ENCODE measurements at places on chromosomes 4 and X. TPM values are rescaled to one million over a fixed set of nuclear protein-coding genes. Genes with fewer than 3 reads are reported as not detected.

GRCh38 chr4:73883306-73883705 is 14.1 kb downstream of the CXCL1 start:
- no peak overlapping the region for H3K4me3 ChIP-seq
- DNase-seq = no peak
- H3K27me3 ChIP-seq = peaks cover 56% of the 10 kb centered on the region
- no peaks in the 10 kb centered on the region for H3K36me3 ChIP-seq

GRCh38 chr4:26826721-26827120 is 33.9 kb upstream of the STIM2 start:
- no peak overlapping the region for H3K4me3 ChIP-seq
- DNase-seq = no peak
- no peaks in the 10 kb centered on the region for H3K4me1 ChIP-seq
- H3K36me3 ChIP-seq = peaks cover 7% of the 10 kb centered on the region

- no peak overlapping the region for H3K27ac ChIP-seq
- H3K4me1 ChIP-seq = no peaks in the 10 kb centered on the region
- no peak for DNase-seq
- H3K4me3 ChIP-seq = no peak overlapping the region
Measured at GRCh38 chr4:56156141-56156540, 207.4 kb downstream of the CEP135 start.

SH2D1A gene
- total RNA-seq = not detected

SHOX gene
- not detected for total RNA-seq

PCDH7 gene
- 74.3 TPM for total RNA-seq

DNA sequence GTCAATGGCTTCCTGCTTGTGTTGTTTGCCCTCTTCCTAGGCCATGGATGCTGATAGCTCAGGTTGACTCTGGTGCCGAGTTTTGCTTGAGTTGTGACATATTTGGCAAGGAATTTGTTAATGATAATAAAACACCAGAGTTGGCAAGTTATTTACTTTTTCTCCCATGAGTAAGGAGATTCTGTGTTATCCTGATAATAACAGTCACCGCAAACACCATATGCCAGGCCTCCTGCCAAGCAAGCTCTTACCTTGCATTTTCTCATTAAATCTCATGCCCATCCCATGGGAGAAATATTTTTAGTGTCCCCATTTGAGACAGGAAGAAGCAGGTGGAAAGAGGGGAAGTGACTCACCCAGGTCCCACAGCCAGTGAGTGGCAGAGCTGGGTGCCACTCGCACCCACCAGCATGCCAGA is 67.4 kb upstream of the CLCN4 start:
- DNase-seq = no peak
- H3K27me3 ChIP-seq = no peaks in the 10 kb centered on the region
- peaks cover 20% of the 10 kb centered on the region for H3K36me3 ChIP-seq
- H3K27ac ChIP-seq = no peak overlapping the region
- no peak overlapping the region for H3K4me3 ChIP-seq
- no peaks in the 10 kb centered on the region for H3K4me1 ChIP-seq

DNA sequence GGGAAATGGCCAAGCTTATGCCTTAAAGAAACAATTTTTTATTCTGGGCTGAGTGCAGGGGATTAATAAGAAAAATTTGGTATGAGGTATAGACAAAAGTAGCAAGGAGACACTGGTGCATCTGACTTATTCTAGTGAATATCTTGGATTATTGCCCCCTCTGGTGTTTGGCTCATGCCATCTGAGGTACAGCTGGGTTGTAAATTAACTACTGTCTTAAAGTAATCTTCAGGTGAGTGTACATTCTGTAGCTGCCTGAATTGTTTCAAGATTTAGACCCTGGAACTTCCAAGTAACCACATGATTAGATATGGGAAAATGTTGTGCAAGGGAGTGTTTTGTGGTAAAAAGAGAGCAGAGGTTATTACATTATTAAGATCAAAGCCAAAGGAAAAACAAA is 988.7 kb downstream of the FAM133A start:
- no peak overlapping the region for H3K4me3 ChIP-seq
- no peak overlapping the region for H3K27ac ChIP-seq
- DNase-seq = no peak
- H3K36me3 ChIP-seq = peaks cover 3% of the 10 kb centered on the region
- peaks cover 4% of the 10 kb centered on the region for H3K4me1 ChIP-seq

DNA sequence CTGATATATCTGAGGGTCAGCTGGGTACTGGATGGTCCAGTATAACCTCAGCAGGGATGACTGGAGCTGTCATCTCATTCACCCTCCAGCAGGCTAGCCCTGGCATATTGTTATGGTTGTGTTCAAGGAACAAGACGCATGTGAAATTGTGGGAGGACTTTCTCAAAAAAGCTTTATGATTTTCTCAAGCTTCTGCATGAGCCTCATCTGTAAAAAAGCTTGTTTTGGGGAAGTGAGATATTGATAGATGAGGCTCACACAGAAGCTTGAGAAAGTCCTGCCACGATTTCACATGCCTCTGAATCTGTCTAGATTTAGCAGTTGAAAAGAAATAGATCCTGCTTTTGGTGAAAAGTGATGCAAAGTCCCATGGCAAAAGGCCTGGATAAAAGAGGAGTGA is 93.4 kb downstream of the SPCS3 start:
- H3K4me1 ChIP-seq = no peaks in the 10 kb centered on the region
- H3K36me3 ChIP-seq = peaks cover 2% of the 10 kb centered on the region
- no peak overlapping the region for H3K27ac ChIP-seq
- peaks cover 1% of the 10 kb centered on the region for H3K27me3 ChIP-seq
- no peak for DNase-seq
- no peak overlapping the region for H3K4me3 ChIP-seq

GRCh38 chr4:55071951-55072350 is 53.4 kb downstream of the KDR start:
- no peak for DNase-seq
- no peaks in the 10 kb centered on the region for H3K27me3 ChIP-seq
- no peak overlapping the region for H3K27ac ChIP-seq
- peaks cover 52% of the 10 kb centered on the region for H3K4me1 ChIP-seq

GRCh38 chr4:140807491-140808252 is 51.5 kb upstream of the TBC1D9 start:
- peak overlapping the region; percentile 56 for H3K27ac ChIP-seq
- DNase-seq = no peak
- H3K27me3 ChIP-seq = peaks cover 4% of the 10 kb centered on the region
- H3K4me3 ChIP-seq = no peak overlapping the region
- H3K4me1 ChIP-seq = peaks cover 5% of the 10 kb centered on the region

GRCh38 chr4:40916218-40916555 is 166.4 kb downstream of the NSUN7 start:
- H3K27ac ChIP-seq = peak overlapping the region; percentile 94
- peaks cover 4% of the 10 kb centered on the region for H3K36me3 ChIP-seq
- no peak overlapping the region for H3K4me3 ChIP-seq

PLAC8 gene
- 1.6 TPM for total RNA-seq

DNA sequence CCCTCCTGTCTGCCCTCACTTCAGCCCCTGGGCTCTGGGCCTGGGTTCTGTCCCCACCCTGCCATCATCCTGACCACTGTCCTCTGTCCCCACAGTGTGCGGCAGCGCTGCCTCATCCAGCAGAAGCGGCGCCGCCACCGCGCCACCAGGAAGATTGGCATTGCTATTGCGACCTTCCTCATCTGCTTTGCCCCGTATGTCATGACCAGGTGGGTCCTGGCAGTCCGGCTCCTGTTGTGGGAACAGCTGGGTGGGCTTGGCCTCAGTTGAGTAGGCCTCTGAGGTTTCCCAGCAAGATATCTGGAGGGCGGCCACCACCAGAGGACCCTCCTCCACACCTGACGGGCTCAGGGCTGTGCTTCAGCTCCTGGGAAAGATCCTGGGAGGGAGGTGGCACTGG is 2.2 kb downstream of the GPR78 start:
- DNase-seq = no peak
- peaks cover 67% of the 10 kb centered on the region for H3K27me3 ChIP-seq
- peaks cover 5% of the 10 kb centered on the region for H3K4me1 ChIP-seq
- no peak overlapping the region for H3K4me3 ChIP-seq
- no peak overlapping the region for H3K27ac ChIP-seq

DNA sequence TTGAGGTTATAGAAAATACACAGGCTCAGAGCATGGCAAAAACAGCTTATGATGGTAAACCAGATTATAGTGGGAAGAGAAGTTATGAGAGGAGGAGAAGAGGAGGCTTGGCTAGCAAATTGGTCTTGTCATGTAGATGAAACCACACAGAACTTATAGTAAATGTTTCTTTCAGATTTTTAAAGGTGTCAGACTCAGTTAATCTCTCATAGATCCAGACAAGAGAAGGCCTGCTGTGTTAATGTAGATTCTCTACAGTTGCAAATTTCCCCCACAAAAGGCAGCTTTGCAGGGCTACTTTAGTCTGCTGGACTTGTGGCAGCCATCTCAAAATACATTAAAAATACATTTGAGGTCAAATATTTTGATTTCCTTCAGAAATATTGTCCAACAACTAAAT is 1731.7 kb downstream of the ARAP2 start:
- H3K27me3 ChIP-seq = no peaks in the 10 kb centered on the region
- no peak overlapping the region for H3K4me3 ChIP-seq
- no peak overlapping the region for H3K27ac ChIP-seq
- H3K36me3 ChIP-seq = peaks cover 4% of the 10 kb centered on the region

SEPSECS gene
- total RNA-seq = 9.2 TPM

DNA sequence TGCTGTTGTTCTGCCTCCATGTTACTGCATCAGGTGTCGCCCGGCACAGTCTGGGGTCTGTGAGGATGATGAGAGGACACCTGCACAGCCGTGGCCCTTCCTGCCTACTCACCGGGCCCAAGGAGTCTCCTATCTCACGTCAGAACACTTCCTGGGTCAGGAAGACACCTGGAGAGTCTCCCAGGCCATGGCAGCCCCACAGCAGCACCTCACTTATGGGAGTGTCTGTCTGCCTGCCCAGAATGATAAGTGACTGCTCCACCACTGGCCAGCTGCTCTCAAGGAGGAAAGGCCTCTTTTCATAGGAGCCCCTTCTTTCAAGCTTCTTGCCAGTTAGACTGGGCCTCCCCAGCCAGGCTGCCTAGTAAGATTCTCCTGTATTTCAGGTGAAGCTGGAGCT is 56.1 kb downstream of the NELFA start:
- no peak for DNase-seq
- H3K27ac ChIP-seq = no peak overlapping the region
- H3K4me1 ChIP-seq = no peaks in the 10 kb centered on the region
- H3K36me3 ChIP-seq = peaks cover 23% of the 10 kb centered on the region

- H3K4me1 ChIP-seq = no peaks in the 10 kb centered on the region
- no peak for DNase-seq
- peaks cover 8% of the 10 kb centered on the region for H3K27me3 ChIP-seq
- H3K36me3 ChIP-seq = no peaks in the 10 kb centered on the region
- H3K27ac ChIP-seq = no peak overlapping the region
- H3K4me3 ChIP-seq = no peak overlapping the region
Measured at GRCh38 chrX:11478911-11479310, 185.7 kb downstream of the AMELX start.

- no peak overlapping the region for H3K4me3 ChIP-seq
- no peaks in the 10 kb centered on the region for H3K36me3 ChIP-seq
- DNase-seq = no peak
- no peaks in the 10 kb centered on the region for H3K4me1 ChIP-seq
Measured at GRCh38 chr4:6427439-6428090, 44.8 kb downstream of the PPP2R2C start.

- H3K27me3 ChIP-seq = no peaks in the 10 kb centered on the region
- H3K27ac ChIP-seq = no peak overlapping the region
- H3K36me3 ChIP-seq = peaks cover 1% of the 10 kb centered on the region
- H3K4me1 ChIP-seq = no peaks in the 10 kb centered on the region
- no peak for DNase-seq
Measured at GRCh38 chrX:38965888-38966287, 164.6 kb downstream of the MID1IP1 start.

GRCh38 chr4:161585011-161585410 is 578.8 kb downstream of the FSTL5 start:
- no peak overlapping the region for H3K4me3 ChIP-seq
- peaks cover 16% of the 10 kb centered on the region for H3K4me1 ChIP-seq
- no peak for DNase-seq
- peaks cover 11% of the 10 kb centered on the region for H3K27me3 ChIP-seq
- no peaks in the 10 kb centered on the region for H3K36me3 ChIP-seq

HSFX2 gene
- not detected for total RNA-seq

DNA sequence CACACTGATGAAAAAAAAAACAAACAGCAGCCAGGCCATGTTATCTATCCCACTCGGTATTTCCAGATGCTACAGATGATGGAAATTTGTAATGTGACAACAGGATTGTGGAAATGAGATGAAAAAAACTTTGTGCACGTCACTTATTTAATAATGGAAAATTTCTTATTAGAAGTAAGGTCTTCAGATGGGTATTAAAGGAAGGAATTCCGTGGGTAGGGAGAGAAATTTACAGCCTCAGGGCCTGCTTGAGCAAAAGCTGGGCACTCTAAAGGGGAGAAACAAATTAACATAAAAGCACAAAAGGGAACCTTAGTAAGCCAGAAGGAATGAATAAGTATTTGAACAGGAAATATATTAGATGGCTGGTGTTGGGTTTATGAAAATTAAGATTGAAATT is 4.2 kb upstream of the PKD2 start:
- no peak overlapping the region for H3K27ac ChIP-seq
- H3K4me3 ChIP-seq = no peak overlapping the region
- no peaks in the 10 kb centered on the region for H3K36me3 ChIP-seq
- H3K4me1 ChIP-seq = peaks cover 17% of the 10 kb centered on the region

GRCh38 chr4:99763635-99764101 is 53.0 kb upstream of the DAPP1 start:
- H3K4me3 ChIP-seq = no peak overlapping the region
- H3K4me1 ChIP-seq = no peaks in the 10 kb centered on the region
- no peak for DNase-seq
- H3K27me3 ChIP-seq = peaks cover 2% of the 10 kb centered on the region
- H3K27ac ChIP-seq = no peak overlapping the region

DNA sequence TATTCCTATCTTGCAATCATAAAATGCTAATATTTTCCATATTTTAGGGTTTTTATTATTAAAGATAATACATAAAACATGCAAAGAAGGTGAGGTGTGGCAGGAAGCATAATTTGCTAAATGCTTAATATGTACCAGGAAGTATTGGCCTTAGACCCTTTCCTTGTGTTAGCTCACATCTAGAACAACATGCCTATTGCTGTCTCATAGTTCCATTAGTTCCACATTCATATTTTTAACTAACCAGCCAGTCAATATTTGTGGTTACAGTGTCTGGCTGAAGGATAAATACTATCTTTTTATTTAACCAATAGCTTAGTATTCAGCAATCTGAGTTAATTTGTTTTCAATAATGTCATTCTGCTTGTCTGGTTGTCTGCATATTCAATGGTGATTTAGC is 432.6 kb downstream of the INPP4B start:
- no peak overlapping the region for H3K4me3 ChIP-seq
- no peaks in the 10 kb centered on the region for H3K27me3 ChIP-seq
- peaks cover 4% of the 10 kb centered on the region for H3K36me3 ChIP-seq
- no peak overlapping the region for H3K27ac ChIP-seq

- H3K4me3 ChIP-seq = no peak overlapping the region
- no peak for DNase-seq
- H3K36me3 ChIP-seq = peaks cover 2% of the 10 kb centered on the region
- no peaks in the 10 kb centered on the region for H3K4me1 ChIP-seq
Measured at GRCh38 chr4:122577189-122577553, 43.7 kb downstream of the IL21 start.

DNA sequence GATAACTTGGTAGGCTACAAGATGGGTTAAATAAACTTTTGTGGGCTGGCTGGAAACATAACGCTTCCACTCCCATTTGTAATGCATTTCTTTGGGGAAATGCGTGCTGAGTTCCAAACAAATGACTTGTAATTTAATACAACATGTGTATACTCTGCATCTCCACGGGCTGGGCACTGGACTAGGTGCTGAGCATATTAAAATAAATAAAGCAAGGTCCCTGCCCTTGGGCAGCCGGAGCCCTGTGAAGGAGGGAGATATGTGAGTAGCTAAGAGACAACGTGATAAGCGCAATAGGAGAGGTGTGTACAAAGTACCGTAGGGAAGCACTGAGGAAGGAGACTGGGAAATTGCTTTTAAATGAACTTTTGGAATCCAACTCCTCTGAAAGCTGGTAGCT is 147.2 kb upstream of the RBPJ start:
- H3K4me1 ChIP-seq = peaks cover 13% of the 10 kb centered on the region
- H3K27ac ChIP-seq = no peak overlapping the region
- no peaks in the 10 kb centered on the region for H3K36me3 ChIP-seq
- no peak overlapping the region for H3K4me3 ChIP-seq
- no peak for DNase-seq

RPS6KA3 gene
- total RNA-seq = 42.6 TPM
